ENCODE measurements at places on chromosomes 12 and 14. TPM values are rescaled to one million over a fixed set of nuclear protein-coding genes. Genes with fewer than 3 reads are reported as not detected.

STAC3 gene
- not detected for total RNA-seq

FAIM2 gene
- not detected for total RNA-seq

KCNJ8 gene
- total RNA-seq = not detected

ANP32D gene
- total RNA-seq = not detected

CAPZA3 gene
- not detected for total RNA-seq

RAB21 gene
- total RNA-seq = 5.5 TPM

ACOT4 gene
- total RNA-seq = 0.49 TPM

PPFIA2 gene
- total RNA-seq = not detected

TRIM9 gene
- not detected for total RNA-seq

RNASE1 gene
- 99.4 TPM for total RNA-seq

KRT77 gene
- not detected for total RNA-seq

CLMN gene
- 1.6 TPM for total RNA-seq

ANHX gene
- total RNA-seq = not detected

SRGAP1 gene
- total RNA-seq = 2.9 TPM

CCDC38 gene
- not detected for total RNA-seq

ERP27 gene
- total RNA-seq = 0.06 TPM

RTL1 gene
- not detected for total RNA-seq

KERA gene
- total RNA-seq = not detected

SIX1 gene
- 0.06 TPM for total RNA-seq

MYH7 gene
- not detected for total RNA-seq

KLHDC1 gene
- total RNA-seq = 2.8 TPM

GNB3 gene
- total RNA-seq = 0.44 TPM

EXOC3L4 gene
- not detected for total RNA-seq

OR4E2 gene
- total RNA-seq = not detected

SART3 gene
- 159 TPM for total RNA-seq

COQ5 gene
- 28.9 TPM for total RNA-seq

AGAP2 gene
- total RNA-seq = 0.06 TPM

TMED8 gene
- 5.7 TPM for total RNA-seq

TAS2R42 gene
- not detected for total RNA-seq

APOF gene
- total RNA-seq = not detected

KRT2 gene
- total RNA-seq = not detected

SLC15A5 gene
- not detected for total RNA-seq

SERPINA9 gene
- total RNA-seq = not detected

WNT1 gene
- total RNA-seq = not detected

IL22 gene
- total RNA-seq = not detected

GYS2 gene
- total RNA-seq = not detected

KCNH3 gene
- total RNA-seq = not detected

All from bladder microvascular endothelial cell (primary cell).